Esophagus muscularis mucosa (tissue), 4 donors: ENCODE measurements at places on chromosomes 1 and 21. TPM values are rescaled to one million over a fixed set of nuclear protein-coding genes. Genes with fewer than 3 reads are reported as not detected.

DNA sequence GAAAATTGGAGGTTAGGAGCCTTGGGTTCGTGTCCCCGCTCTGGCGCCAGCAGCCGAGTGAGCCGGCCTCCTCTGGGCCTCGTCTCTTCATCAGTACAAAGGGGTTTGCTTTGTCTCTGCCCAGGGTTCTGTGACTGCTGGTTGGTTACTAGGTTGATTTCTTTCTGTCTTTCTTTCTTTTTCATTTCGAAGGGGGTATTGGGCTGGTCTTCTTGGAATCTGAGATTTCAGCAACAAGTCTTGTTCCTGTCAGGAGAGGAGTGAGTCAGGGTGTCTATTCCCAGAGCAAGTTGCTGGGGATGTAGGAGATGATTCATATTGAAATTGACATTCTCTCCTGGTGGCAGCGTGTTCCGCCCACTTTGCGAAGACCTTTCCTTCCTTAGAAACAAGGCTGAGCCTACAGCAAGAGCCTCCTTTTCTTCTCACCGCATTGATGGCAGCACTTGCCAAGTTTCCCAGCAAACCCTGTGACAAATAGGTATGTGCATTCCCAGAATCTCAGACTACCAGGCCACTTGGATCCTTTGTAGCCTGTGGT is 79.2 kb downstream of the MAN1C1 start:
- no peaks in the 10 kb centered on the region for H3K27me3 ChIP-seq
- H3K4me3 ChIP-seq = no peak overlapping the region
- peaks cover 87% of the 10 kb centered on the region for H3K4me1 ChIP-seq
- H3K27ac ChIP-seq = peak overlapping the region; percentile 92
- DNase-seq = no peak

Gene SPATA1
- total RNA-seq = 2.7 TPM

- no peak overlapping the region for H3K4me3 ChIP-seq
- peaks cover 25% of the 10 kb centered on the region for H3K4me1 ChIP-seq
- H3K27me3 ChIP-seq = no peaks in the 10 kb centered on the region
- no peaks in the 10 kb centered on the region for H3K36me3 ChIP-seq
Measured at GRCh38 chr1:115136706-115137105, 47.4 kb upstream of the TSPAN2 start.

DNA sequence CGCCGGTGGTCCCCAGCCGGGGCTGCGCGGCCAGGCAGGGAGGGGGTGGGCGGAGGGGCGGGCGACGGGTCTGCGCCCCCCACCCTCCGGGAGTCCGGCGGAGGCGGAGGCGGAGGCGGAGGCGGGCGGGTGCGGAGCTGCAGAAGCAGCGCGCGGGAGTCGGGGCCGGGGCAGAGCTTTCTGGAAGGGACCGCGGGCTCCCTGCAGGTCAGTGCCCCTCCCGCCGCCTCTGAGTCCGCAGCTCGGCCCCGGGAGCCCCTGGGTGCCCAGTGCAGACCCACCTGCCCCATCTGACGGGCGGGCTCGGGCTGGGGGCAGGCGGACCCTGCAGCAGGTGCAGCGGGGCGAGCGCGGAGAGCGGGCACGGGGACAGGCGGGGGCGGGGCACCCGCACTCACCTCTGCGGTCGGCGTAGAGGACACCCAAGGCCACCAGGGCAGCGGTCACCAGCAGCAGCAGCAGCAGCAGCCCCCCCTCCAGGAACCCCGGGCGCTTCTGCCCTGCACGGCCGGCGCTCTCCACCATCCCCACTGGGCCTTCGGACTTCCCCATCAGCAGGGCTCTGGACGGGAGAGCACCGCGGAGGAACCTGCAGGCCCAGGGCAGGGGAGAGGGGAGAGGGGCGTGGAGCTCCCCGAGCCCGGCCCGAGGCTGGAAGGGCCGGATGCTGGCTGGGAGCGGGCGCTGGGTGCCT is 3.7 kb downstream of the MMEL1 start:
- DNase-seq = no peak
- H3K36me3 ChIP-seq = no peaks in the 10 kb centered on the region
- H3K4me1 ChIP-seq = peaks cover 21% of the 10 kb centered on the region
- peaks cover 99% of the 10 kb centered on the region for H3K27me3 ChIP-seq
- no peak overlapping the region for H3K27ac ChIP-seq
- H3K4me3 ChIP-seq = no peak overlapping the region
